ENCODE measurements at places on chromosomes 13 and 19.

GRCh38 chr19:14540741-14541525 lies 11.5 kb downstream of the TECR start:
- no peak for DNase-seq

- DNase-seq: no peak
Measured at GRCh38 chr19:4260613-4261191, 13.8 kb downstream of the YJU2 start.

GRCh38 chr19:38852231-38853044 lies 2.7 kb upstream of the HNRNPL start:
- DNase-seq: peak; percentile 89

GRCh38 chr13:45464687-45465453 lies at the start of gene COG3:
COG3 (plus strand) TSS chr13:45464939; CDS start chr13:45465037, 98 bp downstream.
- peak; percentile 98 for DNase-seq

- no peak for DNase-seq
Measured at GRCh38 chr13:26441476-26441875, 116.0 kb upstream of the WASF3 start.

- no peak for DNase-seq
Measured at GRCh38 chr19:2089727-2090053, 6.4 kb downstream of the MOB3A start.

DNA sequence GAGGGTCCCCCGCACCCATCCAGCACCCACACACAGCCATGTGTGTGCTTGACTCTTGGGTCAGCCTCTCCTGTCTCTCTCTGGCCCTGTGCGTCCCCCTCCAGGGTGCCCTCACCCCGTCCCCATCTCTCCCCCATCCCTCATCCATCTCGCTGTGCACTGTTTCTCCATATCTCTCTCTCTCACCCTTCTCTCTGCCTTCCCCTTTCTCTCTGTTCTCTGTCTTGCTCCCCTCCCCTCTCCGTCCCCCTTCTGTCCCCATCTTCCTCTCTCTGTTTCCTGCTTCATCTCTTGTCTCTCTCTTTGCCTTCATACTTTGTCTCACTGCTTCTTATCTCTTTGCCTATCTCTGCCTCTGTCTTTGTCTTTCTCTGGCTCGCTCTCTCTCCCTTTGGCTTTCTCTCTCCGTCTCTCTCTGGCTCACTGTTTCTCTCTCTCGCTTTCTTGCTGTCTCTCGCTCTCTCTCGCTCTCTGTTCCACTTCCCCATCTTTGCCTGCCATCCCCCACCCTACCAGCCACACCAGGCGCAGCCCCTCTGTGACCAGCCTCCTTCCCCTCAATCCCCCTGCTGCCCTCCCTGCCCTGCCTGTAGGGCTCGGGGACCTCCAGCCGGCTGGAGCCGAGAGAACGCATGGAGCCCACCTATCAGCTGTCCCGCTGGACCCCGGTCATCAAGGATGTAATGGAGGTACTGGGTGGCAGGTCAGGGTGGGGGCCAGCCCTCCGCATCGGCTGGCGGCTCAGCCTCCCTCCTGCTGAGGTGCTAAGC lies 8.9 kb downstream of the STXBP2 start:
- no peak for DNase-seq

- DNase-seq: no peak
Measured at GRCh38 chr19:2992958-2993357, 15.6 kb downstream of the TLE6 start.

DNA sequence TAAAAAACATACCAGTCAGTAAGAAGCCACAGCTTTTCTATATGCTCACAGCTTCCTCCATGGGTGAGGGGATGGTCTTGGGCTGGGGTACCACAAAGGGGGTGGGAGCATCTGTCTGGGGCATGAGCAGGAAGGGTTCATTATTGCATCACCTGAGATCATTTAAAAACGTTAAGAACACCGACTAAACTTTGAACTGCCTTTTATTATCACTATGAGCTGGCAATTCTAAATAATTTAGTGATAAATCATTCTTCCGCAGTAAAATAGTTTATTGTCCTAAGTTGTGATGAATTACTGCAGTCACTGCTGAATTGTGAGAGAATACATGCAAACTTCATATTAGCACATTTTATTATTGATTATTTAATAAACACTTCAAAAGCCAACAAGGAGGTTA lies 71.6 kb downstream of the KL start:
- DNase-seq: peak; percentile 20

- DNase-seq: no peak
Measured at GRCh38 chr19:34118879-34119748, 53.2 kb upstream of the LSM14A start.

- peak; percentile 88 for DNase-seq
Measured at GRCh38 chr19:40190891-40191835, at the start of gene MAP3K10. MAP3K10 (plus strand) TSS chr19:40191426; CDS start chr19:40192032, 606 bp downstream.

DNA sequence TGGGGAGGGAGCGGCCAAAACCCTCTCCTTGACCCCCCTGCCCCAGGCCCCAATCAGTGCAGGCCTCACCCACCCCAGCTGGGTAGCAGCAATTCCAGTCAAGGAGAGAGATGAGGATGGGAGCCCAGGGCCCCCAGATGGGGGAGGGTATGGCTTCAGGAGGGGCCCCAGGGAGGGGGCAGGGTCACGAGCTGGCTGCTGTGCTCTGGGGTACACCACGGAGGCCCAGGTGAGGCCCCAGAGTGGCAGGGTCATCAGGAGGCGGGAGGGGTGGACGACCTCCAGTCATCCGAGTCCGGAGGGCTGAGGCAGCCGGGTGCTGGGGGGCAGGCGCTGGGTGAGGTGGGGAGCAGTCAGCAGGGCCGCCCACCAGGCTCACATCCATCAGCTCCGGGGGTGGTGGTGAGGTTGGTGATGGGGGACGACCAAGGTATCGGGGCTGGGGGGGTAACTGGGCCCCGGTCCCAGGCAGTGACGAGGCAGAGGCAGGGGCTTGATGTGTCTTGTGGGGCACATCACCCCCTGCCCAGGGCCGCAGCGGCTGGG lies 8.4 kb downstream of the DYRK1B start:
- DNase-seq: no peak

- DNase-seq: no peak
Measured at GRCh38 chr13:91417660-91418325, 19.4 kb downstream of the GPC5 start.

- peak; percentile 10 for DNase-seq
Measured at GRCh38 chr13:65914716-65915115, 1315.4 kb downstream of the PCDH9 start.

DNA sequence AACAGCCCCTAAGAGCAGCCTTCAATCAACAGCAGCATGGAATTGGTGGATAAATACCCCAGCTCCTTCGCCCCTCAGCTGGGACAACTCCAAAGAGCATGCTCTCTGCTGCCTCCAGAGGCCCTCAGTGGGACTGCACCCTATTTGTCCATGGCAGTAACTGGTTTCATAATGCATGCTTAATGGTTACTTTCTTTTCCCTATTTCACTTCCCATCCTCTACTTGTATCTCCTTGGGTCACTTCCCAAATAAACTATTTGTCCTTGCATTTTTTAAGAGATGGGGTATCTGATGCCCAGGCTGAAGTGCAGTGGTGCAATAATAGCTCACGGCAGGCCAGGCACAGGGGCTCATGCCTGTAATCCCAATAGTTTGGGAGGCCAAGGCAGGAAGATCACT lies 13.5 kb upstream of the TPM4 start:
- DNase-seq: peak; percentile 65

- no peak for DNase-seq
Measured at GRCh38 chr13:51921790-51922740, 60.3 kb downstream of the CCDC70 start.

DNA sequence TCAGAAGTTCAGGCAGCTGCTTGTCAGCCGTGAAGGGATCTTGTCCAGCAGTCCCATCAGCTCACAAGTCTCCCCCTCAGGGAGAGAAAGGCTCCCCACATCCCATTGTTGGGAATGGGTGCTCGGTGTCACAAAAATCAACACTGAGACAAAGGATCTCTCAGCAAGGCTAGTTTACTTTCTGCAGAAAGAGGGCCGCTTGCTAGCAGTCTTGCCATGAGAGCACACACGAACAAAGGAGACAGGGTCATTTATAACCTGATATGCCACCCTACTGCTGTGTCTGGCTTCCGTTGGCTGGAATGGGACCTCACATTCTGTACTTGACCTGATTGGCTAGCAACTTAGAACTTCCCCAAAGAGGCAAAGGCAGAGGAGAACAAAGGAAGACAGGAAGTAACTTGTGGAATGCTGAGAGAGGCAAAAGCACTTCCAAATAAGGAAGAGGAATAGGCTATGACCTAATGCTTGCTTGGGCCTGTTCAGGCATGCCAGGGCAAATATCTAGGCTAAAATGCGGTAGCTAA lies 8.7 kb upstream of the IGFL3 start:
- peak; percentile 83 for DNase-seq

GRCh38 chr19:41753936-41754529 lies 1.3 kb upstream of the CEACAM6 start:
- DNase-seq: peak; percentile 35

DNA sequence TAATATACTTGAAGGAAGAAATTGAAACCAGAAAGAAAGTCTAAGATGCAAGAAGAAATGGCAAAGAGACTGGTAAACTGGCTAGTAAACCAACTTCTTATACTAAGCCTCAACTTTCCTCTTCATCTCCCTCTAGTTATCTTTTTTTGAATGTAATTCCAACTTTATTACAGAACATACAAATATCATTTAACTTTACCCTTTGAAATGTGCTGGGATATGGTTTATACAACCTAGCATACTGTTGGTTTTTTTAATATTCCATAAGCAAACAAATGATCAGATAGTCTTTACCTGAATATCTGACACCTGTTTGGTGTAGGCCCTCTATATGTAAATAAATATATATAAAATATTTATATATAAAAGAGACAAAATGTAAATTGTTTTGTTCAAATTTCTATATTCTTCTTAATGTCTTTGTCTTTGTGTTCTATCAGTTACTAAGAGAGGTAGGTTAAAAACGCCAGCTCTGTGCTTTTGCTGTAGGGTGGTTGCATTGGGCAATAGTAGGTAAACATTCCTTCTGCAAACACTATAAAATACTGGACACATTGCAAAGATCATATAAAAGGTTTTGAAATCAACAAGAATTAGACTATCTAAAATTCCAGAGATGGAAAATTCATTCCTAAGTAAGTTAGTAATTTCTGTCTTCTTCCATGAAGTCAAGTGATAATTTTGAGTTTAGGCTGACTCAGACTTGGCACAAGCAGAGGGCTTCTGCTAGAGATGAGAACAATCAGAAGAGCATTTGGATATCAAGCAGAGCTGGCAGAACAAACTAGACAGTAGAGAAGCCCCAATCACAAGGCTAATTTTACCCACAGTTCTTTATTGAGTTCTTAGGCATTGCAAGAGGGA lies 383.3 kb downstream of the RFC3 start:
- DNase-seq: no peak

- DNase-seq: no peak
Measured at GRCh38 chr13:57311009-57311586, 144.1 kb downstream of the PRR20E start.

- no peak for DNase-seq
Measured at GRCh38 chr13:70534466-70534865, 426.2 kb upstream of the KLHL1 start.

DNA sequence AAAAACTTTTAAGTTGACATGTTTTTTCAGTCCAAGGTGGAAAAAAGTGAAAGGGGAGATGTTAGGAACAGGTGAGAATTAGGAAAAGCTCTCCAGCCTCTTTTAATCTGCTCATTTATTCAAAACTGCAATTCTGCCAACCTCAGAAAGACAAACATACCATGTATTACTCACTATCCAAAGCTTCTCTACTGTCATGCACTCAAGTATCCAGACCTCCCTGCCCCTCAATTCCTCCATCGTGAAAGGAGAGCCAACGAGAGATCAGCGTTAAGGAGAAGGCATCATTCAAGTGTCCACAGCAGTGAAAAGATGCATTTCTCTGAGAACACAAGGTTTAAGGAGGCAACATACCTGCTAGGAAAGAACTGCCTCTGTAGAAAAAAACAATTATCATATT lies 24.5 kb downstream of the DIAPH3 start:
- no peak for DNase-seq

DNA sequence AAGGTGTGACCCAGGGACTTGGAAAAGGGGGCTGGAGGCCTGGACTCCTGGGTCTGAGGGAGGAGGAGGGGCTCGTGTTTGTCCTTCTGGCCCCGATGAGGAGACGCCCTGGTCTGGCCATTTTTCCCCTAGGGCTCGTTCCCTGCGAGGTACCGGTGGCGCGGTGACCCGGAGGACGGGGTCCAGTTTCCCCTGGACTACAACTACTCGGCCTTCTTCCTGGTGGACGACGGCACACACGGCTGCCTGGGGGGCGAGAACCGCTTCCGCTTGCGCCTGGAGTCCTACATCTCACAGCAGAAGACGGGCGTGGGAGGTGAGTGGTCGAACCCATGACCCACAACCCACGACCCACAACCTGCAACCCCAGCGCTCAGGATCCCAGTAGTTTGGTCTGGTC lies 10.8 kb downstream of the TRPM4 start:
- no peak for DNase-seq

GRCh38 chr13:41546372-41547190 lies 89.2 kb downstream of the RGCC start:
- DNase-seq: peak; percentile 26

DNA sequence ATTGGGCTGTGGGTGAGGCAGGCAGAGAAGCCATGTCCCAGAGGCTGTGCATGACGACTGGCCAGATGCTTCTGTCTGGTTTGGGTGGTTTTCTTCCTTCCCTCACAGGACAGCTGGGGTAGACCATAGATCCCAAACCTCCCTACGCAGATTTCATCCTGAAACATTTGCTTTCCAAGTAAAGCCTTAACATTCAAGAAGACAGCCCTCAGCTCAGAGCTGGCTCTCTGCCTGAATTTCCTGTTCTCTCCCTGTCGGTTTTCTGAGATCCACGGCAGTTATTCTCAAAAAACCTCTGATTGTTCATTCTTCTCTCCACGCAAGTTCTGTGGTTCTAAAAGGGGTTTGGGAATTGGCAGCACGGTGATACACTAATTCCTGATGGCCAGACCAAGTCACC lies 25.3 kb downstream of the UQCRFS1 start:
- DNase-seq: no peak

DNA sequence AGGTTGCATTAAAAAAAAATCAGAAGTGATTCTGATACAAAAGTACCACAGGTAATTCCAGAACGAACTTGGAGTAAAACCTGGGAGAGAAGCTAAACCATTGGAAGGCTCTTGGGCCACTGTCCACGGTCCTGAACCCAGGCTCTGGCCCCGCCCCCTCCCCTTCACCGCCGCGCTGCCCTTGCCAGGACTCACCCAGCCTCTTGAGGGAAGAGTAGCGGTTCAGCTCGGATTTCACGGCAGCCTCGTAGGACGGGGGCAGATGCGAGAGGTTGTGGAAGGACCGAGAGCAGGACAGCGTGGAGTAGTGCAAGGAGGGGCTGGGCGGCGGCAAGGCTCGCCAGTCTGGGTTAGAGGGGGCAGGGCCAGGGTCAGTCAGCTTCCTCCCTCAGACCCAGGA lies 5.7 kb downstream of the SHISA7 start:
- peak; percentile 85 for DNase-seq

GRCh38 chr19:48175578-48175977 lies 5.1 kb downstream of the ZSWIM9 start:
- DNase-seq: no peak

DNA sequence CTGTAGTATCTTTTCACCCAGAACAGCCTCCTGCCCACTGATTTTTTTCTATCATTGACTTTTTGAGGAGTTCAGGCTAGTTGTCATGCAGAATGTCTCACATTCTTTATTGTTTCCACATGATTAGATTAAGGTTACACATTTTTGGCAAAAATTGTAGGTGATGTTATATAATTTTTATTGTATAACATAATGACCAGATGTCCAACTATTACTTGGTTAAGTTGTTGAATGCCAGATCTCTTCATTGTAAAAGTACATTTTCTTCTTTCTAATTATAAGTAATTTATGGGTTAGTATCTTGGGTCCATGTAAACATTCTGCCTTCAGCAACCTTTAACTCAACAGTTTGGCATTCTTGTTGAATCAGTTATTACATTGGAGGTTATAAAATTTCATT lies 138.4 kb downstream of the POSTN start:
- no peak for DNase-seq

- peak; percentile 12 for DNase-seq
Measured at GRCh38 chr13:110070511-110071120, 236.3 kb downstream of the COL4A1 start.
